ENCODE measurements at places on chromosomes 7 and 10. TPM values are rescaled to one million over a fixed set of nuclear protein-coding genes. Genes with fewer than 3 reads are reported as not detected.

DNA sequence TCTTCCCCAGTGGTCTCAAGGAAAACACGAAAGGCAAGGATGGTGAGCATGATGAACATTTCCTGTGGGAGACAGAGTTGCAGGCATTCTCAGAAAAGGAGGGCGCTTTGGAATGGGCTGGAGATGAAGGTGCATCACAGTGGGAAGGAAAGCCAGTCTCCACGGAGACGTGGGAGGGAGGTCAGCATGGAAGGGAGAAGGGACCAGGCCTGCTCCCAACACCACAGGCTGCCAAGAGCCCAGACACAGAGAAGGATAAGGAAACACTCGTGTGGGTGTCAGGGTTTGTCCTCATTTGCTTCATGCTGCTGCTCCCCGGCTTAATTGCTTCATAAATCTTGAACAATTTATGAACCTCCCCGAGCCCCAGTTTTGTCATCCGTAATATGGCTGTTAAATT lies 231.5 kb upstream of the ZNF32 start:
- no peak for DNase-seq
- no peak overlapping the region for H3K27ac ChIP-seq
- H3K4me1 ChIP-seq, result peaks cover 10% of the 10 kb centered on the region
- H3K36me3 ChIP-seq, result no peaks in the 10 kb centered on the region
- no peak overlapping the region for H3K4me3 ChIP-seq

- no peaks in the 10 kb centered on the region for H3K4me1 ChIP-seq
- no peak overlapping the region for H3K4me3 ChIP-seq
- DNase-seq, result no peak
- H3K27ac ChIP-seq, result no peak overlapping the region
- no peaks in the 10 kb centered on the region for H3K27me3 ChIP-seq
Measured at GRCh38 chr7:42756841-42757240, 155.0 kb downstream of the C7orf25 start.

DNA sequence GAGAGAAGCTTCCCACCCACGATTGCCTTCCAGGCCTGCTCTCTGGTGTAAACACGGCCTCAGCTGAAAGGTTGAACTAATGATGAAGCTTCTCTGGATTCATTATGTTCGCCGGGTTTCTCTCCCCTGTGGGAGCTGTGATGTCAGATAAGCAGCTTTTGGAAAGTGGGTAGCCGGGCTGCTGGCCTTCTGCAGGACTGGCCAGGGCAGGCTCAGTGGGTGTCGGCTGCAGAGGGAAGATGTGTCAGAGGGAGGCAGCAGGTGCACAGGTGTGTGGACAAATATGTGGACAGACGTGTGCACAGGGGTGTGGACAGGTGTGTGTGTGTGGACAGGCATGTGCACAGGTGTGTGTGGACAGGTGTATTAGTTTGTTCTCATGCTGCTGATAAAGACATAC lies 28.5 kb upstream of the PSMG3 start:
- no peaks in the 10 kb centered on the region for H3K4me1 ChIP-seq
- H3K27me3 ChIP-seq, result no peaks in the 10 kb centered on the region
- H3K36me3 ChIP-seq, result no peaks in the 10 kb centered on the region
- no peak overlapping the region for H3K27ac ChIP-seq

DNA sequence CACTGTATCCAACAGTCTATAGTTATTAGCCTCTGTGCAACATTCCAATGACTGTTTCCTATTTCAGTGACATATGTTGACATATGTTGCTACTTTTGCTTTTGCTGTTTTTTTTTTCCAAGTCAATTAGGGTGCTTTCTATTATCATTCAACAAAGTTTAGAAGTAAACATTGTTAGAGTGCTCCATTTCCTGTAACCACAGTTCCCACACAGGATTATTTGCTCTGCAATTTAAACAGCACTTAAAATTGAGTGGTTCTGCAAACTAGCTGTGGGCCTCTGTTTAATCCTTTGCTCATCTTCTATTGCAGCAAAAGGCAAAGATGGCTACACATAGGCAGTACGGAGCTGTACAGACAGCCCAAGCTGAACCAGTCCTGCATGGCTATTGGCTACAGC lies 46.5 kb upstream of the PTN start:
- no peaks in the 10 kb centered on the region for H3K36me3 ChIP-seq
- no peak for DNase-seq
- H3K27ac ChIP-seq, result no peak overlapping the region
- H3K27me3 ChIP-seq, result no peaks in the 10 kb centered on the region
- H3K4me3 ChIP-seq, result no peak overlapping the region

- no peak overlapping the region for H3K27ac ChIP-seq
- H3K4me3 ChIP-seq, result no peak overlapping the region
- H3K4me1 ChIP-seq, result no peaks in the 10 kb centered on the region
Measured at GRCh38 chr10:46266306-46266985, 20.4 kb upstream of the ANTXRL start.

DNA sequence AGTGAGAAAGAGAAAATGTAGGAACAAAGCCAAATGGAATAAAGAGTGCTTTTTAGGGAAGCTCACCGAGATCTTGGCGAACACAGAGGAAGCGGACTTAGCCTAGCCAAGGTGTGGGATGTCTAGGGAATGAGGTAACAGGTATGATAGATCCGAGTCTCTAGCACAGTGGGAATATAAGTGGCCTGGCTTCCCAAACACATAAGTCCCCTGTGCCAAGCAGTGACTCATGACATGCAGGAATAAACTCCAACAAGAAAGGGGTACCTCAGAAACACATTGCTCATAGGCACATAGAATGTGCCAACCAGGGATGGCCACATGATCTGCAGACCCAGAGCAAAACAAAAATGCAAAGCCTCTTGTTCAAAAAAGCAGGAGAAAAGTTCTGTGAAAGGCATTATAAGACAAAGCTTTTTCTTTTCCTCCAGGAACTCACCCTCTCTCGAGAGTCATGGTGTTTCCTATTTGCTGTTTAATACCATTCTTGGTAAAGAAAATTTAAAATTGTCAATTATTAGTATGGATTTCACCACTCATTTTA lies 542.5 kb downstream of the GATA3 start:
- no peaks in the 10 kb centered on the region for H3K36me3 ChIP-seq
- H3K27me3 ChIP-seq, result no peaks in the 10 kb centered on the region
- H3K4me1 ChIP-seq, result no peaks in the 10 kb centered on the region
- H3K27ac ChIP-seq, result no peak overlapping the region

Gene PTER
- 16.8 TPM for total RNA-seq

DNA sequence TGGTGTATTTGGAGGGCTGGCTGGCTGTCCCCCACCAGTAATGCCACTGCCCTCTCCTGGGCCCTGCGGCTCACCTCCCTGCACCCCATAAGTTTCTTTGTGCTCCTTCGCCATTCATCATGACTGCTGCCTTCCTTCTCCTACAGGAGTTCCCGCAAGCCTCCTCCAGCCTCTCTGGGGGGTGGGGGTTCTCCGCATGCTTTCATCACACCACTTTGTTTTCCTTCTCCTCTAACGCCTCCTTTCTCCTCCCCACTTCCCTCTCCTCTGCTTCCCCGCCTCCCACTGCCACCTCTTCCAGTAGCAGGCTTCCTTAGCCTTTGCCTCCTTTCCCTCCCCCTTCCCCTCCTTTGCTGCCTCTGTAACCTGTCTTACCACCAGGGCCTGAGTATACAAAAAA lies 58.1 kb downstream of the PAX2 start:
- H3K4me1 ChIP-seq, result no peaks in the 10 kb centered on the region
- peaks cover 6% of the 10 kb centered on the region for H3K27me3 ChIP-seq
- no peak for DNase-seq
- H3K36me3 ChIP-seq, result no peaks in the 10 kb centered on the region
- no peak overlapping the region for H3K27ac ChIP-seq

GRCh38 chr7:20013536-20013935 lies 203.6 kb downstream of the MACC1 start:
- no peak overlapping the region for H3K4me3 ChIP-seq
- no peaks in the 10 kb centered on the region for H3K27me3 ChIP-seq
- H3K4me1 ChIP-seq, result no peaks in the 10 kb centered on the region
- no peak for DNase-seq

Gene TMEM196
- total RNA-seq, result not detected

Data from upper lobe of left lung (tissue), 6 donors.